Midbrain (tissue), 1 donor: ENCODE measurements at places on chromosomes 4 and X.

DNA sequence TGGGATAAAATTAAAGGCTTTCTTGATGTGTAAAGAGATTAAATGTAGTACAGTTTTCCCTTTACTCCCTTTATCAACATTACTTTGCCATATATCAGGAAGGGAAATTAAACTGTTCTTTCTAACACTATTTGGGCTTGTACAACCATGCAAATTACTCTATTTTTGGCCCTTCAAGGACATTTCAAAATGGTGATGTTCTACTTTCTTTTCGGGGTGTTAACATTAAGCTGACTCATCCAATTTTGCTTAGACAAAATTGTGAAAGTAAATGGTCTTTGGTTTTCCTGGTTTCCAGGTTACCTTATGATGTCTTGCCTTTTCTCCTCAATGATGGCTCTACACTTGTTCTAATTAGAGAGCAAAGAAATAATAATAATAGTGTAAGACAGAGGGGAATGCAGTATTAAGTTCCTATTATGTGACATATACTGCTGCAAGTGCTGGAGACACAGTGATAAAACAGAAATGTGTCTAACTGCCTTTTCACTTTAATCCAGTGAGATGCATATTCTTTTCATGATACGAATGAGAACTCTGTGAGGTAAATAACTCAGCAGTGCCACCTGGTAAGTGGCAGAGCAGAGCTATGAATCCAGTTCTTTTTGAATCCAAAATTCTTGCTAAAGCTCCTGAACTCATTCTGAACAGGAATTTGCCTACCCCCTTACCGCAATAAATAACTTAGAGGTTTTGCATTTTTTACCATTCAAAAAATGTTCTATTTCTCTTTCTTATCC lies 35.7 kb upstream of the PDE5A start:
- DNase-seq, result no peak

DNA sequence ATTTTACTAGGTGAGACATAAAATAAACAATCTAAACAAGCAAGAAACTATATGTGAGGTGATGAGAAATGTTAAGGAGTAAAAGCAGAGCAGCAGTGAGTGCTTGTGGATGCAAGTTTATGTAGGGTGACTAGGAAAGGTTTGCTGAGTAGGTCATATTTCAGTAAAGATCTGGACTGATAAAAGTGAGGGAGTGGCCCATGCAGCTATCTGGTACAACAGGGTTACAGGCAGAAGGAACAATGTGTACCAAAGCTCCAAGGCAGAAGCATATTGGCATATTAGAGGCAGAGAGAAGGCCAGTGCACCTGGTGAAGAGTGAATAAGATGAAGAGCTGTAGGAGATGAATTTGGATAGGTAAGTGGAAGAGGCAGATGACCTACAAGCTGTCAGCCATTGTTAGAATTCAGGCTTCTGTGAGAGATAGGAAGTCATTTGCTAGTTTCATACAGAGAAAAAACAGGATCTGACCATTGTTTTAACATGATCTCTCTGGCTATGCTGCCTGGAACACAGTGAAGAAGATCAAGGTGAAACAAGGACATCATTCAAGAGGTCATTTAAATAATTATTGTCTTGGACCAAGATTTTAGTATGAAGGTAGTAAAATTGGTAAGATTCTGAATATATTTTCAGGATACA lies 274.6 kb downstream of the ANKRD50 start:
- no peak for DNase-seq

- DNase-seq, result no peak
These were observed 640.6 kb downstream of the SPRY1 start for GRCh38 chr4:124037236-124037635.

DNA sequence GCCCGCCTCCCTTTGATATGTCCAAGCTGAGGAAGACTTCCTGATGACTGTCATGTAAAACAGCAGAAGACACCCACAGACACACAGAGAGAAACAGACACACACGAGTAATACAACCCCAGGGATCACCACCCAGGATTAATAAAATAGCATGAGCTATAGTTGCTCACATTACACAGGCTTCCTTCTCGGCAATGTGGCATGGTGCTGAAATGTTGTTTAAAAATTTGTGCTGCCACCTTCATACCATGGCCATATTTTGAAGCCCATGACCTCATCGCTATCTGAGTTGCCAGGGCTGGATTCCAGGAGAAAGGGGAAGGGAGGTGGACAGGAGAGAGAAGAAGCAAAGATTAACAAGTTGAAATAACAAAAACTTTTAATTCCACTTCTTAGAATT lies 111.7 kb downstream of the SYNPO2 start:
- DNase-seq, result no peak

GRCh38 chr4:17232566-17233253 lies 279.2 kb downstream of the QDPR start:
- peak; percentile 51 for DNase-seq
